Stimulated activated CD8-positive, alpha-beta memory T cell treated with anti-CD3 and anti-CD28 coated beads, Interleukin-2, amount 100 ng/mL, for 48 hours (primary cell): ENCODE measurements at places on chromosomes 6 and 20.

DNA sequence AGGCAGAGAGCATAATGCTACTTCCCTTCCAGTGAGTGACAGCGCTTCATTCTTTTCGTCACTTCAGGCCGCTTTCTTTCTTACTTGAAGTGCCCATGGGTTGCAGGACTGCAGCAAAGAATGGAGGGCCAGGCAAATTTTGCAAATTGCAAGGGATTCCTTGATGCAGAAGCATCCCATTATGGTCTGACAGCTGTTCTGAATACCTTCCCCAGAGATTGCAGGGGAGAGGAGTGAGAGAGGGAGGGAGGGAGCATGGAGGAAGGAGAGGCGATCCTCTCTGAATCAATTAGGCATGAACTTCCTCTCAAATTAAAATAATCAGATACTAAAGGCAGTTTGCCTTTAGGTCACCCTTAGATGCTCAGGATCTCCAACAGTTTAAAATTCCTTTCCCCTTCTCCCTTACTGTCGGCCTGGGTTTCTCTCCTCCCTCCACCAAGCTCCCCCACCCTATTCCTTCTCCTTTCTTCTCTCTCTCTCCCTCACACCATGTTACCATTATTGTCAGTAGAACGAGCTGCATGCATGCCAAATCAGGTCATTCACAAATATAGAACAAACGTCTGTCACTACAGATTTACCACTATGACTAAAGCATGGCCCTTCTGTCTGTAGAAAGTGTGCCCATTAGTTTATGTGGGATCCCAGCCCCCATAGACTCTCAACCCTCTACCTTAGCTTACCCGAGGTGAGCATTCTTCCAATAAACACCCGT is 289.2 kb downstream of the CD83 start:
- DNase-seq, result no peak

DNA sequence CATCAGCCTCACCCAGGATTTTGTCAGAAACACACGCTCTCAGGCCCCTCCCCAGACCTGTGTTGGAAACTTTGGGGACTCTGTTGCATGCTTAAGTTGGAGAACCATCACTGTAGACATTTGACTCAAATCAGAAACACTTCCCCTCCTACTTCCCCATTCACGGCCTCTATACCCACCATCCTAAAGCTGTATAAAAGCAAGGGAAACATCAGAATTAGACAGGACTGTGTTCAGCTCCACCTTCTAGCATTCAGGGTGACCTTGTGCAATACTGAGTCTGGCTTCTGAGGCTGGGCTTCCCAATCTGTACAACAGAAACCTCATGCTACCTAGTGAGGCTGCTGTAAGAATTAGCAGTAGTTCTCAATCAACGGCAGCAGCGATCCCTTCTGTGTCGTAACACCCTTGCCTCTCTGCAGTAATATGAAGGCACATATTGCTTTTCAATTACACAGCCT is 252.3 kb downstream of the LY86 start:
- no peak for DNase-seq

- DNase-seq, result no peak
Observed at GRCh38 chr6:114559419-114559818, 216.6 kb upstream of the HS3ST5 start.

DNA sequence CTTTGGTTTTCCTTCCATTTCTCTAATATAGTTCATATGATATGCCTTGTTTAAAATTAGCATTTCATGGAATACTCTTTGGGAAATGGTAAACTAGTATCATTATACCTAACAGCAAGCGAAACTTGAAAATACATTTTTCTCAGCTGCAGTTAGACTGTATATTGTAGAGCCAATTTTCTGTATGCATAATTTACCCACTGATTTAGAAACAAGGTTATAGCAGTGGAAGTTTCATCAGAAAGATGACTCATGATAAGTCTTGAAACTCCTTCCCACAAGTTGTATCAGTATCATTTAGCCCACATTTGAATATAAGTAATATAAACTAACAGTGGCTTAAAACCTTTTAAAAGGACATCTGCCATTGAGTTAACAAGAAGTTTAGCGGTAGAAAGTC is 164.8 kb upstream of the BMP5 start:
- DNase-seq, result no peak

GRCh38 chr6:148273962-148274752 is 68.5 kb upstream of the SASH1 start:
- no peak for DNase-seq

DNA sequence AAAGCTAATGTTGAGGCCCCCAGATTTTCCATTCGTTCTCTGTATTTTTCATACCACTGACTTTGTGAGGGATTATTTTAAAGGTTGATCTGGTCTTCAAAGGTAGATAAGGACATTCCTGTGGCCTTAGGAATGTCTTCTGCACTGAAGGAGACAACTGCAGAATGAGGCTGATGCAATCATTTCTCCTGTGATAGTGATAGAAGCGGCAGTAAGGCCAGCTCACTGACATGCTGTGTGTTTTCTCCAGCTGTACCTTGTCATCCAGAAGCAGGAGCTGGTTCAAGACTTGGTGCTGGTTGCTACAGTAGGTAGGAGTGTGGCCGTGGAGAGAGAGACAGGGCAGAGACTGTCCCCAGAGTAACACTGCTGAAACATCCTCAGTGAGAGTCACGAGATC is 53.8 kb downstream of the DCBLD1 start:
- no peak for DNase-seq

DNA sequence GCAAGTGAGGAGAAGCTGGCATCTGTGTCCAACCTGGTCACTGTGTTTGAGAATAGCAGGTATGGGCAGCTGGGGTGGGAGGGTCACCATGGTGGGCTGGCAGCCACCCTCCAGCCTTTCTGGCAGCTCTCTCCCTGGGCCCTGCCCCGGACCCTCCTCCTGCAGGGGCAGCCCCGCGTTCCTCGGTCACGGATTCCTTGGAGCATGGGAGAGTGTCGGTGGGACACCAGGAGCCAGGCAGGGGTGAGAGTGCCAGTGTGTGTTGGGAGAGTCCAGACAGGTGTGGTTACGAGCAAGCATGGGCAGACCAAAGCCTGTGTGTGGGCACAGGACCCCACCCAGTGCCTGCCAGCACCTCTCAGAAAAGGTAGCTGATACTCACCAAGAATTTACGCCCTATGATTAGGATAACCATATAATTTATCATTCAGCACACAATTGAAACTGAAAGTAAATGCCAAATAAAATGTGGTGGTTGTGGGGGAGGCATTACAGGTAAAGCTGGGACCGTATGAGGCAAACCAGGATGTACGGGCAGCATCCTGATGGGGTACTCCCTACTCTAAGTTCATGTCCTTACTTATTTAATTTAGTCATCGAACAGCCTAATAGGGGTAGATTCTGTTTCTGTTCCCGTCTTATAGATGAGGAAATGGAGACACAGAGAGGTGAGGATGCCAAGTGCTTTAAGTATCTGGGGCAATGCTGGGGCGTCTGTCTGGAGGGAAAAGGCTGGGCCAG is 542 bp downstream of the FGD2 start:
- no peak for DNase-seq

DNA sequence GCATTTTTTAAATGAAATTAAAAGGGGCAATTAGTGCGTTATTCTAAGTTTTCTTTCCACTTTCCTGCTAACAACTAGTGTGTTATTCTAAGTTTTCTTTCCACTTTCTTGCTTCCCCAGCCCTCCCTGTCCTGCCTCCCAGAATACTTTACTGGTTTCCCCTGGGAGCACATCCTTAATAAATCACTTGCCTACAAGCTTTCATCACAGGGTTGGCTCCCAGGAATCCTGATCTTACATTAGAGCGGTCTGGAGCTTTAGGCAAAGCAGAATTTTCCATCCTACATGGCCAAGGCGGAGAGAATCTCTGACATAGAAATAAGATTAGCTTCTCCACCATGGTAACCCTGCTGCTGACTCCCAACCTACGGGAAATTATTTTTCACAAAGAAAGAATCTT is 150.4 kb downstream of the BFSP1 start:
- no peak for DNase-seq

GRCh38 chr20:15618912-15619311 is 954.3 kb downstream of the KIF16B start:
- no peak for DNase-seq

GRCh38 chr20:35947489-35947888 is 6.8 kb downstream of the SCAND1 start:
- peak; percentile 12 for DNase-seq

- no peak for DNase-seq
Observed at GRCh38 chr6:10140824-10141223, 274.1 kb downstream of the TFAP2A start.

- no peak for DNase-seq
Observed at GRCh38 chr6:251920-252319, 40.4 kb upstream of the DUSP22 start.

GRCh38 chr6:43819958-43820357 is 49.9 kb downstream of the VEGFA start:
- DNase-seq, result no peak

GRCh38 chr20:63442100-63442493 is 30.4 kb downstream of the KCNQ2 start:
- peak; percentile 67 for DNase-seq

- DNase-seq, result no peak
Observed at GRCh38 chr6:166745801-166746668, 119.0 kb upstream of the RPS6KA2 start.

DNA sequence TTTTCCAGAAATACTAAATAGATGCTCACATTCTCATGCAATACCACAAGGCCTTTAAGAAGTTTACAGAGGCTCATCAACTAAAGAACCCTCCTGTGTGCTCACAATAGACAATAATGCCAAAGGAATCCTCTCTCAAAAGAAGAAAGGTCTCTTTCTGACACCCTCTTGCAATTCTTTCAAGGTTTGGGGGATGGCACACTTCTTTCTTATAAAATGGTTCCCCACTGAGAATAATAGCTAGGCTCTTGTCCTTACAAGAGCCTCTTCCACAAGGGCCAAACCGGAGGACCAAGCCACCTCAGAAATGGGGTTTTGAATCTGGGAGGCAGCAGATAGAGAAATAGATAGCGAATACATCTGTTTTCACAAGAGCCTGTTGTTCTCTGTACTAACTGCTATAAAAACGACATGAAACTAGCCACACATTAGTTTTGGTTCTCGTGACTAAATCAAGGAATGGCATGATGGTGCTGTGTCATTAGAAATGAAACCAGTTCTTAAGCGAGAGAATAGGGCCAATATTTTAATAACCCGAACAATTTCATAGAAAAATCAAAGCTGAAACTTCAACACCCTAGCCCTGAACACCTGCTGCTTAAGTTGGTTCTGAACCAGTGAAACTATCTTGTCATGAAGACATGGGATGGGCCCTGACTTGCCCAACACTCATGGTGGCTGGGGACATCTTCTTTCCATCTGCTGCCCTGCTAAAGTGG is 81.1 kb downstream of the PRDM1 start:
- no peak for DNase-seq

DNA sequence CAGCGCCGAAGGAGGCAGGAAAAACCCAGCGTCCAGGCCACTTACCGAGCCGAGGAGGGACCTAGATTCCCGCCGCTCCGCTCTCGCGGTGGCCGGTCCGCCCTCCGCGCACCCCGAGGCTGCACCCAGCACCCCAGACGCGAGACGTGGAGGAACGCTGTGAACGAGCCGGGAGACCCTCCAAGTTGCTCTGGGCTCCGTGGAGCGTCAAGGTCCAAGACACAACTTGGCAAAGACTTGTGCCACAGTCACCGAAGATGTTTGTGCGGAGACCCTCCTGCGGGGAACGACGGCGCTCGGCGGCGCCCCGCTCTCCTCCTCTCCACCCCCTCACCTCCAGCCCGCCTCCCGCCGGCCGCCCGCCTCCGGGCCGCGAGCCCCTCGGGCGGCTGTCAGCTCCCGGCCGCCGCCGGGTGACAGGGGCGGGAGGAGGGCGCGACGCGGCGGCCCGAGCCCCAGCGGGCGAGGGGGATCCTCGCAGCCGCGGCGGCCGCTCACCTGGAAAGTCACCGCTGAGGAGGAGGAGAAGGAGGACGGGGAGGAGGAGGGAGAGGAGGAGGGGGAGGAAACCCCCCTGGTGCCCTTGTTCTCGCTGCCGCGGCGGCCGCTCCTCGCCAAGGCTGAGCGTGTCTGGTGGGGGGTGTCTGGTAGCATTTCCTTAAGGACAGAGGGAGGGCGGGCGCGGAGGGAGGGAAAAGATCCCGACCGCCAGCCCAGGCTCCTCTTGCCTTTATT is 637 bp upstream of the HIVEP2 start:
- peak; percentile 29 for DNase-seq

DNA sequence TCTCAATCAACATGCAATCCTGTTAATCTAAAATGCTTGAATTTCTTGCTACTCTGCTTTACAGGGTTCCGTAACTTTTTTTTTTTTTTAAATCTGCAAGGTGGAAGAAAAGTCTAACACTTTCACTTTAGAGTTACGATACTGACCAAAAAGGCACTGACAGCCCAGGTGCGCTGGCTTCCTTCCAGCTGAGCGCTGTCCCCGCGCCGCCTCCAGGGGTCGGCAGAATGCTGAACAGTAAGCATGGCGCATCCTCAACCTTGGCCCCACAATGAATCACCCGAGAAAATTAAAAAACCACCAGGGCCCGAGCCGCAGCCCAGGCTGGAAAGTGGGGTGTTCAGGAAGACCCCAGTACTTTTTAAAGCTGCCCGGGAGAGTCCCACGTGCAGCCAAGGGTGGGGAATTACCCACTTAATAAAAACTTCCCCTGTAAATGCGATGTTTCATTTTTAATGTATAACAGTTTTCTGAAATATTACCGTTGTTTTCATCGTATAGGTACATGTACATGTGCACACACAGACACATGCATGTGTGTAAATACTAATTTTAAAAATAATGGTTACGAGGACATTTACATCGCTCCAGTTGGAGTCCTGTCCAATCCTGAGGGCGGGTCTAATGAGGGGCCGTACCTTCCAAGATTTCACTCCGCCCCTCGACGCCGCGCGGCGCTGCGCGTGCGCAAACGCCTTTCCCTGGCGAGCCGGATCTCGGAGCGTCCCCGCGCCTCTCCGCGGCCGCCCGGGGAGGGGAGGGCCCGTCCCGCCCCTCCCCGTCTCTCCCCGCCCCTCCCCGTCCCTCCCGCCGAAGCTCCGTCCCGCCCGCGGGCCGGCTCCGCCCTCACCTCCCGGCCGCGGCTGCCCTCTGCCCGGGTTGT is at the start of gene GINM1:
TSS of gene GINM1 (plus strand) at position 849 of the 883 bp plus-strand sequence. CDS start 40 bp downstream, outside the sequence.
- peak; percentile 93 for DNase-seq

DNA sequence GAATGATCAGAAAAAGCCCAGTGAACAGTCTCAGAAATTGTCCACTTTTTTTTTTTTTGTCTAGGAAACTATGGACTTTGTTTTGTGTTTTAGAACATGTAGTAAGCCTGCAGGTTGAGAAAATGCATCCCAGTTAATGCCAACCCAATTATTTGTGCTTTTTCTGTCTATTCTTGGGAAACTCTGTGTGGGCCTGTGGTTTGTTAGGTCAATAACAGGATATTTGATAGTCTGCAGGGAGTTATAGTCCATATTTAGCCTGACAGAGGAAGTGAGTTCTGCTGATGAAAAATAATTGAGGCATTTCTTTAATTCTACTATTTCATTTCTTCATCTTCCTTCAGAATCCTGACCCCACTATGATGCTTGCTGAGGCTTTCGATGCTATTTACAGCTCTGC is 154.0 kb upstream of the LAMP5 start:
- no peak for DNase-seq

DNA sequence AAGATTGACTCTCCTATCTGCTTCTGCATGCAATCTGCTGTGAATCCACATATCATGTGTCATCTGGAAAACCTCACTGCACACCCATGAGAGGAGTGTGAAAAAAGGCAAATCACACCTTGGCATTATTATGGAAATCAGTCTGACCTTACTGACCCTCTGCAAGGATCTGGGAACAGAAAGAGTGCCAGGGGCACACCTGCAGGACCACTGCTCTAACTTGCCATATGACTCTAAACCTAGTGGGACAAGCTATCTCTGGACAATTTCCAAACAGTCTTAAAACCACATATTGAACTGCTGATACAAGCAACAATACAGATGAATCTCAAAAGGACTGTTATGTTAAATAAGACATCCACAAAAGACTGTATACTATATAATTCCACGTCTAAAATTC is 50.3 kb downstream of the ABHD12 start:
- no peak for DNase-seq

GRCh38 chr6:149478631-149479314 is 6.0 kb downstream of the ZC3H12D start:
- DNase-seq, result no peak
